ENCODE measurements at places on chromosomes 12 and 14.

GRCh38 chr14:99384450-99385417 lies 95.9 kb downstream of the SETD3 start:
- DNase-seq, result no peak

GRCh38 chr12:754473-754820 lies 2.1 kb downstream of the WNK1 start:
- peak; percentile 28 for DNase-seq

DNA sequence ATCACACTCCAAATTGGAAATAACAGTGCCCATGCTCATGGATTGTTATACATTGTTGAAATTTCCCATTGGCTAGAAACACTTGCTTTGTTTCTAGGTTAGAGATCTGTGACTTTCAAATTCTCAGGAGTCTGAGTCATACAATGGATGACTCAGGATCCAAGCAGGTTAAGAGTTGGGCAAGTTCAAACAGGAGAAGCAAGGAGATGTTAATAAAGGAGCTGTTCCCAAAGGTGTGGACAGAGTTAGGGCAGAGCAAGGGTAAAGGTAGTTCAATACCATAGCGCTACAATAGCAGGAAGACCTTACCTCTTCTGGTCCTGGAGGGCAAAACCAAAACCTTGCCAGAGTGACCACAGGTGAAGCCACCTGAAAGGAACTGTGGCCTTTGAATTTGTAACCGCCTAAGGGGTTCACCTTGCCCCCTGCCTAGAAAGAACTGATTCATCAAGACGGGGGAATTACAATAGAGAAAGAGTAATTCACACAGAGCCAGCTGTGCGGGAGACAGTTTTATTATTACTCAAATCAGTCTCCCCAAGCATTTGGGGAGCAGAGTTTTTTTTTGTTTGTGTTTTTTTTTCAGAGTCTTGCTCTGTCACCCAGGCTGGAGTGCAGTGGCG lies 4.2 kb upstream of the AMN1 start:
- DNase-seq, result peak; percentile 65

GRCh38 chr14:34569750-34570149 lies 30.2 kb upstream of the EAPP start:
- peak; percentile 22 for DNase-seq

DNA sequence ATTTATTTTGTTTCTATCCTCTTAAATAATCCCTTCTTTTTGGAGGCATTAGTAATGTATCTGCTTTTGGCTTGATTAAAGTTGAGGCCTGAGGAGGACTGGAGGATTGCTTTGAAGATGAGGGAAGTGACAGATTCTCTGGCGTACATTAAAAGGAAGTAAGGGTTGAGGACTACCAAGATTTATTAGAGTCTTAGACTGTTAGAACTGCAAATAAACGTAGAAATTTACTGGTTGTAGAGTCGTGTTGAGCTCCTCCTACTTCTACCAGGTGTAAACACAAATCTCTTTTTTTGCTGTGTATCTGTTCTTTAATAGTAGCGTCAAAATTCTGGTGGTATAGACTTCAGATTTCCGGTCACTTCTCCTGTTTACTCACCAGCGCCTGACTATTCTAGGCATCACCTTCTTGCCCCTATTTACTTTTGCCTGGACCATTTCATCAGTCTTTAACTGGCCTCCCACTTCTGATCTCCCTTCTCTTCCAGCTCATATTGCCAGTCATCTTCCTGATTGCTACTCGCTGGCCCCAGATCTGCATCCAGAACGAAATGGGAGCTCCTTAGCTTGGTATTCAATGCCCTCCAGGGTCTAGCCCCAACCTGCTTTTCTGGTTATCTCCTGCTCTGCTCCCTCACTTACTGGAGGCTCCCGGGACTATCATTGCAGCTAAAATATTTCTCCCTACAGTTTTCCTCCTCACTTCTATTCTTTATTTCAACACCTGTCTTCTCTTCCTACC lies 8.4 kb upstream of the EID3 start:
- DNase-seq, result no peak

GRCh38 chr14:56412468-56413434 lies 166.8 kb upstream of the TMEM260 start:
- peak; percentile 16 for DNase-seq

GRCh38 chr12:114976959-114977358 lies 293.0 kb upstream of the TBX3 start:
- DNase-seq, result peak; percentile 85

- DNase-seq, result no peak
Measured at GRCh38 chr12:123109319-123109772, 41.5 kb downstream of the PITPNM2 start.

GRCh38 chr14:83632375-83632774 lies 1897.6 kb upstream of the FLRT2 start:
- DNase-seq, result no peak

DNA sequence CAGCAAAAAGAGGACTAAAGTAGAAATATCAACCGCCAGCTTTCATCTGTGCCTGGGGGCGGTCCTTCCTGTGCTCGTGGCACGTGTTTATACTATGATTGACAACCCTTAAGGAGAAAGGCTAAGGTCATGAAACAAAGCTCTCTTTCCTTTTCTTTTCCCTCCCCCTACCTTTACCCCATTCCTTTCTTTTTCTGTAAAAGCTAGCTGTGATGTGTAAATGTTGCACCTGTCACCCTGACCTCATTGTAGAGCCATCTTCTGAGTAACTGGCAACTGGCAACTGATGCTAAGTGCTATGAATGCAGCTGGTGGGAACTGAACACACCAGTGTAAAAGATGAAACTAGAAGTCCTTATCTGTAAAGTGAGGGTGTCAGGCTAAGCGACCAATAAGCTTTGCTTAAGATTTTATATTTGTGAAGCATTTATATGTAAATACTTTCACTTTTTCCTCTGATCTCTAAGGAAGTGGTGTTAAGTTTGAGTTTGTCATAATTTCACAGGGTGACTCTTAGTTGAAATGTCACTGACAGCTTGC lies 102.8 kb upstream of the BCAT1 start:
- no peak for DNase-seq

DNA sequence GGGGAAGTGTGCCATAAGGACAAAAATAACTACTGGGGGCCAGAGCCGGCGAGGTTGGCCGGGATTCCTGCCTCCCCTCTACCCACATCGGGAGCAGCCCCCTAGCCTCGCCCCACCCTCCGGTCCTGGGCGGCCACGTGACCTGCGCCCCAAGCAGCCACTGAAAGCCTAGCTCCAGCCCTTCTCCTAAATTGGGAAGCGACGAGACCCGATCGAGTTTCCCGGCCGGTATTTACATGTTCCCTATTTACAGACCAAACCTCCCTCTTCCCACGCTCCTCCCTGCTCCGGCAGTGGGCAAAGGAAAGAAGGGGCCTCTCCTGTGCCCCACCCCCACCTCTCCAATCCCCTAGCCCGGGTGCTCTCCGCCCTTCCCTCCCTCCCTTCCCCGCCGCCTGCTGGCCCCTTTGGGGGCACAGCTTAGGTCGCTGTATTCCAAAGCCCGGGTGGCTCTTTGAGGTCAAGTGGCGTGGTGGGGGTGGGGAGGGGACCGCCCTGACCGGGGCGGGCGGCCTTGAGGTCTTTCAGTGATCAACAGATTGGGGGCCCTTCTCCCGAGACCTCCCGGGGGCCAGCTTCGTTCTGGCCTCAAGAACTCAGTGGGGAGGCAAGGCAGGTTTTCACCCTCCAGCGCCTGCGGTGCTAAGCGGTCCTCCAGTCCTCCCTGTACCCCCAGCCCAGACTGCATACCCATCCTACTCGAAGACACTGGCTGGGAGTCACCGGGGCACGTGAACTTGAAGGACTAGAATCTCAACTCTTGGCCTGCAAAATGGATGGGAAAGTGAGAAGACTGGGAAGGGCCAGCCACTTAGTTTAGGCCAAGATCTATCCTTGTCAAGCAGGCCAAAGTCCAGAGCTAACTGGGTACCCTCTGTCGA lies 6.3 kb upstream of the CTDSP2 start:
- DNase-seq, result no peak
